Stromal cell of bone marrow (primary cell): ENCODE measurements at places on chromosomes 7 and 10.

- DNase-seq, result no peak
Measured at GRCh38 chr10:14601872-14602725, 172.6 kb downstream of the FAM107B start.

GRCh38 chr10:111439034-111439842 is 362.4 kb downstream of the ADRA2A start:
- DNase-seq, result no peak

DNA sequence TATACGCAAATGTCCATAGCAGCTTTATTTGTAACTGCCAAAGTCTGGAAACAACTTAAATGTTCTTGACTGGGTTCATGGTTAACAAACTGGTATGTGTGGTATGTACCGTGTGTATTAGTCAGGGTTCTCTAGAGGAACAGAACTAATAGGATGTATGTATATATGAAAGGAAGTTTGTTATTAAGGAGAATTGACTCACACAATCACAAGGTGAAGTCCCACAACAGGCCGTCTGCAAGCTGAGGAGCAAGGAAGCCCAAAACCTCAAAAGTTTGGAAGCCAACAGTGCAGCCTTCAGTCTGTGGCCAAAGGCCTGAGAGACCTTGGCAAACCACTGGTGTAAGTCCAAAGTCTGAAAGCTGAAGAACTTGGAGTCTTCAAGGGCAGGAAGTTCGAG is 66.8 kb downstream of the TMEM168 start:
- peak; percentile 3 for DNase-seq

DNA sequence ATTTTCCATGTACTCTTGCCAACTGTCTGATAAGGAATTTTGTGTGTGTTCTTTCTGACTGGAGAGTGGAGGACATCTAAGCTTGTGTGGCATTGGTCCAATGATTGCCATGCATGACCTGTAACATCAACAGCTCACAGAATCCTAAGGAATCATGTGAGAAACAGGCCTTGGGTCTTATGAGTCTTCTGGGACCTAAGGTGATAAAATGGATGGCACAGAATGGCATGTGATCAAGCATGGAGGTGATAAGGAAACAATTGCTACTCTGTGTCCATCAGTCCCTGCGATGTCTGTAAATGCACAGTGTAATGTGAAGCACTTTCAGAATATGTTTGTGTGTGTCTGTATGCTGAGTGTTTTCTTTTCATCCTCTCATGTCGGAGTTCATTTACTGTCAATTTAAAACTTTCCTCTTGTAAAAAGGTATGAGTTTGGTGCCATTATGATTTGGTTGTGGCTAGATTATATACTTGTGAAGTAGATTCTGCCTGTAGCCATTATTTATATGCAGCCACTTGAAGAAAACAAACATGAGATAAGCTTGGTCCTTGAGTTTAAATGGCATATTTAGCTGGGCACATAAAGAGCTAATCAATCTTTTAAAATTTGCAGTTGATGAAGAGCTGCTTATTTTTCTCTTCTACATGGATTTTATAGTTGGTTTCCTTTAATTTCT is 127.5 kb downstream of the VPS50 start:
- DNase-seq, result no peak

DNA sequence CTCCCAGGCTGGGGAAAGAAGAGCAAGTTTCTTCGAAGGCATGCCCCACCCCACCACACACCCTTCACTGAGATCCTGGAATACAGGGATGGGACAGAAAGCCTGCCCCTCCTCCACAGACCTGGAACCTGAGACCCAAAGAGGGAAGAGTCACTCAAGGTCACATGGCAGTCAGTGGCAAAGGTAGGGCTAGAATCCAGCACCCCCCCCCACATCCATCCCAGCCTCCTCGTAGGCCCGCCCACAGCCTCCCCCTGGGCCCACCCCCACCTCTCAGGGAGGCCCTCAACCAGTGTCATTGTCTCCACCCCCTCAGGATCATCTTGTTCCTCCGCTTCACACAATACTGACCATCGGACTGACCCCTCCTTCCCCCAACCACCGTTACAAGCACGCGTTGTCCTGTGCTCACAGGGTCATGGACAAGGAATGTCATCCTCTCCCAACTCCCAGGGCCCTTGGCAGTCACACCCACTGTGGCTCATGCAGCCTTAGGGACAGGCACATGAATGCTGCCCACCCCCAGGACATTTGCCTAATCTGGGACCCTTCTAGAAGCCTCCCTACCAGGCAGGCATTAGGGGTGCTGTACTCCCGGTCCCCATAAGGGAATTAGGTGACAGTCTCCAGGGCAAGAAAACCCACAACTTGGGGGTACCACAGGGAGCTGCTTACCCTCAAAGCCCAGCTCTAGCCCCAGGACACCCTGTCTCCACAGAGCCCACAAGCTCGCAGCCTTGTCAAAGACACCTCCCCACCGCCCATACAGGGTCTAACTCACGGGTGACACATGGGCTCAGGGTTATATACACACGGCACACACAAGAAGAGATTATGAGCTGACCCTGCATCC is 1.4 kb downstream of the KCNH2 start:
- DNase-seq, result no peak

DNA sequence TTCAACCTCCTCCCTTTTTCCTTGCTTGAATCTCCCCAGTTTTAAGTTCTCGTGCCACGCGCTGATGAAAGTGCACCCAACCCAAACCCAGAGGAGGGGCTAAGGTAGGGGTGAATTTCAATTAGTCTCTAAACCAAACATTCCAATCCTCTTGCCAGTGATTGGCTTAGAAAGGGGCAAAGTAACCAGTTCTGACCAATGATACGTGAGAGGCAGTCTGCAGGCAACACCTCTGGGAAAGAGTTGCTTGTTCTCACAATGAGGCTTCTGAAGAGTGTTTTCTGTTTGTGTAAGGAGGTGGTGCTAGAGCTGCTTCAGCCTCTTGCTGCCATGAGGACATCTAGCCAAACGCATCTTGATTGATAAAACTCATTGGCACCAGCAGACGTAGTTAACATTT is 21.8 kb downstream of the SLC35G1 start:
- no peak for DNase-seq

DNA sequence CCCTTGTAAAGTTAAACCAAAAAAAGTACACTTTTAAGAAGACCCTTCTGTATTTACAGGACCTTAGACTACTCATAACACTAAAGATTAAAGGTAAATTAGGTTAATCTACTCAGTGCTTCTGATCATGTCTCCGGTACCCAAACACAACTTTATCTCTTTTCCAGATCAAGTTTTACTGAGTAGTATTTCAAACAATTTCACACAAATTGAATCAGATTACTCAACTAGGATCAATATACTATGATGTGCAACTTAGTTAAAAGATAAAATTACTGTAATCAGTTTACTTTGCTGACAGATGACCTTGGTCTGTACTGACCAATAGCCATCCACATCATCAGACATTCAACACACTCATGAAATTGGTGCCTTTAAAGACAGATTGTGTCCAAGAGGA is 191.4 kb downstream of the SEMA3A start:
- no peak for DNase-seq

- no peak for DNase-seq
Measured at GRCh38 chr10:84007482-84007881, 131.8 kb upstream of the GHITM start.

- DNase-seq, result no peak
Measured at GRCh38 chr10:29734962-29735627, 100.3 kb upstream of the SVIL start.

DNA sequence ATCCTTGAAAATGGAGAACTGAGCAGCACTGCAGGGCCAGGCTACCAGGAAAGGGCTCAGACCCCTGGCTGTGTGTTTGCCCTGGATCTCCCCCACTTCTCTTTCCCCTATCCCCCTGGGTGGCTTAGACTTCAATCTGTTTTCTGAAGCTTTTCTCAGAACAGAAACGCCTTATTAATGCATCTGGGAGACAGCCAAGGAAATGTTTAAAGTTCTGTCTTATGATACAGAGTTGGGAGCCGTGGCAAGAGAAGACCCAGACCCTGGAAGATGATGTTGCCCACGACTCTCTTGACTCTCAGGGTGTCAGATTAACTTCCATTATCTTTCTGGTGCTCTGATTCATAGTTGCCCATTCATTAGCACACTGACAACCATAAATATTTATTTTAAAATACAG is 107.1 kb downstream of the EBLN1 start:
- no peak for DNase-seq

- DNase-seq, result no peak
Measured at GRCh38 chr10:123890756-123891143, 857 bp downstream of the CPXM2 start.

DNA sequence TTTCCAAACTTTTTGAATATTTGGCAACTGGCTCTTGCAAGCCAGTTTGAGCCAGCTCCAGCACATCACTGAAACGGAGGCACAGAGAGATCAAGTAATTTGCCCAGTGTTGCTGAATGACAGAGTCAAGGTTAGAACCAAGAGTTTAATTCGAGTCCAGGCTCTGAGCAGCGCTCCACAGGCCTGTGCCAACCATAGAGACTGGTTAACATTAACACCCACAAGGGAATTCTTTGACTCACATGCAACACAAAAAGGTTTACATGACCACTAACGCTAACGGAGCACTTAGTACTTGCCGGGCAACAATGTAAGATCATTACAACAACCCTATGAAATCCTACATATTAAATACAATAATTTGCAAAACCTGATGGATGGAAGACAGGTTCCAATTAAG is 1.5 kb downstream of the RGS10 start:
- no peak for DNase-seq

DNA sequence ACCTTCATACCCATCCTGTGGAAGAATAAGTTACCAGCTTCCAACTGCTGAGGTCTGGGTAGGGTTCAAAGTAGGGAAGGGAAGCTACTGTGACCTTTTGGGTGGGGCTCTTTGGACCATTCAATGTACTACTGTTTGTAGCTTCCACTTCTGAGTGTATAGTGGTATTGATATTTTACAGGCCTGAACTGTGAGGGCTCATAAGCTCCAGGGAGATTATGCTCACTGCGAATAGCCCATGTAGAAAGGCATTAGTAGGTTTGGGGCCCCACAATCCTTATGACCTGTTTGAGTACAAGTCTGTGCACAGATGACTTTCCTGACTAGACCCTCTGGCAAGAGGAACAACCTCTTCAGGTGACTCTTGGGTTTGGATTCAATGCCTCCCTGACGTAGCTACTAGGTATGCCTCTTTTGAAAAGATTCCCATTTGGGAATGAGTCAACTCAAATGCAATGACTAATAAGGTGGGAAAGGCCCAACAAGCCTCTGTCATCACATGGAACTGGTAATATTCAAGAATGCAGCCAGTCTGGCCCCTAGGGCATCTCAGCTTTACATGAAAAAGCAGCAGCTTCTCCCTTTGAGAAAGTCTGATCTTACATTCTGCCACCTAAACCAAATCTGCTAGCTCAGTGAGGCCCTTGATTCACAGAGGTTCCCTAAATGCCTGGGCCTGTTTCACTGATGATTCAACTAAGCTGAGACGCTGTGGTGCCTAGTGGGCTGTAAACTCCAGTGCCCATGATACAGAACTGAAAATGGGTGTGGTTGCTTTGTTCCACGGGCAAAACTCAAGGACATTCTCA is 79.8 kb downstream of the ABI1 start:
- peak; percentile 89 for DNase-seq

DNA sequence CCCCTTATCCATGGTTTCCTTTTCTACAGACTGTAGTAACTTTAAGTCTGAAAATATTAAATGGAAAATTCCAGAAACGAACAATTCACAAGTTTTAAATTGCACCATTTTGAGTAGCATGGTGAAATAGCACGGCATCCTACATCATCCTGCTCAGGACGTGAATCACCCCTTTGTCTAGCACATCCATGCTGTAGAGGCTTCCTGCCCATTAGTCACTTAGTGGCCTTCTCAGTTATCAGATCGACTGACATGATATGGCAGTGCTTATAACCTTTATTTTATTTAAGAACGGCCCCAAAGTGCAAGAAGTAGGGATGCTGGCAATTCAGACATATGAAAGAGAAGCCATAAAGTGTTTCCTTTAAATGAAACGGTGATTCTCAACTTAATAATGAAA is 82.7 kb downstream of the CPXM2 start:
- DNase-seq, result peak; percentile 58

GRCh38 chr10:88731296-88731695 is 25.2 kb downstream of the LIPK start:
- no peak for DNase-seq

- no peak for DNase-seq
Measured at GRCh38 chr7:79652619-79653018, 199.2 kb upstream of the MAGI2 start.

- peak; percentile 30 for DNase-seq
Measured at GRCh38 chr10:123007558-123008354, 839 bp downstream of the IKZF5 start.

DNA sequence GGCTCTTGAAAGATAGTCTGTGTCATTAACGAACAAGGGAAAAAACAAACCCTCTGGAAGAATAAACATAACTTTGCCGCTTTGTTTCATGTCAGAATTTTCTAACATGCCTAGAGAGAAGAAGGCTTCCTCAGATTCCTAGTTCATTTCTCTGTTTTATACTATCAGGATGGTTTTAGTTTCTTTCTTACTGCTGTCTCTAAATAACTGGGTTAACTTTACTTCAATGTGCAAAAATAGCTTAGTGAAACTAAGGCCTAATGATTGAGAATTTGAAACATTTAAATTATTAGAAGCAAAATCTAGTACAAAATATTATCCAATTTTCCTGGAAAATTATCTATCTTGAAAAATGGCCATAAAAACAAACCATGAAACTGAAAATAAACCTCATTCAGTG is 72.1 kb upstream of the OGDHL start:
- DNase-seq, result no peak

GRCh38 chr10:30784524-30784896 is 155.0 kb upstream of the LYZL2 start:
- DNase-seq, result peak; percentile 64

- peak; percentile 68 for DNase-seq
Measured at GRCh38 chr10:77524281-77524711, 113.3 kb downstream of the KCNMA1 start.

DNA sequence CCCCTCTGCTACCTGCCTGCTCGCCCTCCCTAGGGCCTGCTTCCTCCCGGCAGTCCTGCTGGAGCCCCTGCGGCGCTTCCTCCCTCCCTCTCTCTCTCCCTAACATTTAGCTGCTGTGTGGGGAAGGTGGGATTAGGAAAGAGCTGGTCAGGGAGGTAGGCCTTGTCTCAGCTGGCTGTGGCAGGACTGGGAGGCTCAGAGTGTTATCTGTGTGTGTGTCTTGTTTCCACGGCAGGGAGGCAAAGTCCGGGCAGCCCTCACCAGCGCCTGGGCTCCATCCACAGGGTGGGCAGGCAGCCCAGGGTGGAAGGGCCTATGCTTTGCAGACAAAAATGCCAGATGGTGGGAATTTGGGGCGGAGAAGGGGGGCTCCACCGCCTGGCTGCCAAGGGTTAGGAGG is 105.7 kb downstream of the RPS24 start:
- DNase-seq, result no peak

GRCh38 chr7:152142976-152143595 is 117.6 kb downstream of the GALNT11 start:
- DNase-seq, result no peak

DNA sequence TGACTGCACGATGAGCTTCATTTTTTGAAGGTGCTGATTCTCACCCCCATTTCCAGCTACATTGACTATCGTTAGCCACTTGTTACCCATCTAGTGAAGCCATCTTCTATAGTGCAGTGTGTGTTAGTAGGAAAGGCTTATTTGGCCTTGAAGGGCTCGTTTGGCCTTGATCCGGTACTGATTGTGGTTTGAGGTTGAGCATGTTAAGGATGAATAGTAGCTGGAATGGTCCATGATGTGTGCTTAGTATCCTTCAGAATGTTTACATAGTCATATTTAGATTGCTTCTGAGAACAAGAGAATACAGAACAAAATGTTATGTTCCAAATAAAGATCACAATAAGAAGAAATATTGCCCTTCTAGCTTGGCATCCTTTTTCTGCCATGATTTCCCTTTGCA is 591.5 kb downstream of the AUTS2 start:
- DNase-seq, result no peak
